Uterus (tissue), 4 donors: ENCODE measurements at places on chromosomes 4 and X.

DNA sequence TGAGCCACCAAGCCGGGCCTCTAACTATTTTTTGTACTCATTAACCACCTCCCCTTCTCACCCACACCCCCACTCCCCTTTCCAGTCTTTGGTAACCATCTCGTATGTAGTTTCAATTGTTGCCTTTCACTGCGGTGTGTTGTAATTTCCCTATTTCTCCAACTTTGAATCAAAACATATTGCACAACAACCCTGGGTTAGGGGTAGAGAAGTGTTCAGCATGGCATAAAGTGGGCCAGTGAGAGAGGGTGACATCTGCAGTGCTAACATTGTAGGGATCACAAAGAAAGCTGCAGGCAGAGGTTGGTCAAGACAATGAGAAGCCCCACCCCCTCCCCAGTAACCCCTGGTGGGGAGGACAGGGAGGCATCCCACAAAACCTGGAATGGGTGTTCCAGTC lies 92.7 kb downstream of the SPATA18 start:
- H3K4me1 ChIP-seq = no peaks in the 10 kb centered on the region
- no peak overlapping the region for H3K4me3 ChIP-seq
- DNase-seq = no peak
- no peak overlapping the region for H3K27ac ChIP-seq
- no peaks in the 10 kb centered on the region for H3K27me3 ChIP-seq

DNA sequence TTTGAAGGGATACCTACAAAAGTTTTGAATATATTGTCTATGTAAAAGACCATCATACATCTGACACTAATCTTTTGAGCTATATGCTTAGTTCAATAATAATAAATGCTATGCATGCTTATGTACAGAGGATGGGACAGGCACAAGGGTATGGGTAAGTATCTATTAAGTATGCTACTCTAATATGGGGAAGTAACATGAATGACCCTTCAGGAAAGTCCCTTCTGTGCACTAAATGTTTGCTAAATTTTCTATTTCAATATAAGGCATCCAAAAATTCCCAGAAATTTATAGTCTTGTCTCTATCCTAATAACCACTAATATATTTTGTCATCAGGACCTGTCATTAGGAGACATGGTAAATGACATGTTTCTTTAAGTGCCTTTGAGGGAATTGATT lies 19.0 kb downstream of the ATP8A1 start:
- H3K27ac ChIP-seq = no peak overlapping the region
- H3K4me1 ChIP-seq = no peaks in the 10 kb centered on the region
- H3K4me3 ChIP-seq = no peak overlapping the region
- no peaks in the 10 kb centered on the region for H3K36me3 ChIP-seq
- DNase-seq = no peak

DNA sequence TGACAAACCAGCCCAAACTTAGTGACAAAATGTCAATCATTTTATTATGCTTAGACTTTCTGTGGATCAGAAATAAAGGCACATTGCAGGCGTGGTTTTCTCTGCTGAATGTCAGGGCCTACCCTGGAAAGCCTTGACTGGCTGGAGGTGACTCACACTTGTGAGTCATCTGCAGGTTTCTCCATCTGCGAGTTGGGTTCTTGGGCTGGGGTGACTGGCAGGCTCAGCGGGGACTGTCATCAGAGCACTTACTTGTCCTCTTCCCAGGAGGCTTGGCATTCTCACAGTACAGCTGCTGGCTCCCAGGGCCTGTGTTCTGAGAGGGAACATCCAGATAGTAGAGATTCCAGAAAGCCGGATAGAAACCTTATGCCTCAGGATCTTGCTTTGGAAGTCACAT lies 153.8 kb upstream of the AGA start:
- no peak for DNase-seq
- H3K4me1 ChIP-seq = no peaks in the 10 kb centered on the region
- H3K27me3 ChIP-seq = no peaks in the 10 kb centered on the region
- H3K4me3 ChIP-seq = no peak overlapping the region
- no peaks in the 10 kb centered on the region for H3K36me3 ChIP-seq

- H3K4me3 ChIP-seq = no peak overlapping the region
- no peak overlapping the region for H3K27ac ChIP-seq
- H3K27me3 ChIP-seq = no peaks in the 10 kb centered on the region
- no peak for DNase-seq
- H3K36me3 ChIP-seq = no peaks in the 10 kb centered on the region
Observed at GRCh38 chrX:69398881-69399280, 105.2 kb upstream of the NALF2 start.

DNA sequence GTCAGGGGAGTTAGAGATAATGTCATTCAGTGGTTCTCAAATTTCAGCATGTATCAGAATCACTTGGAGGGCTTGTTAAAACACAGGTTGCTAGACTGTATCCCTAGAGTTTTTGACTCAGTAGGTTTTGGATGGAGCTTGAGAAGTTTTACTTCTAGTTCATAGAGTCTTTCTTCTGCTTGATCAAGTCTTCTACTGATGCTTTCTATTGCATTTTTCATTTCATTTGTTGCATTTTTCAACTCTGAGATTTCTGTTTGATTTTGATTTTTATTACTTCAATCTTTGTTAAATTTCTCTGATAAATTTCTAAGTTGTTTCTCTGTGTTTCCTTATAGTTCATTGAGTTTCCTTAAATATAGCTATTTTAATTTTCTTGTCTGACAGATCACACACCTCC lies 361.4 kb downstream of the RAPGEF2 start:
- no peak for DNase-seq
- H3K27ac ChIP-seq = no peak overlapping the region
- no peaks in the 10 kb centered on the region for H3K4me1 ChIP-seq
- no peaks in the 10 kb centered on the region for H3K36me3 ChIP-seq

DNA sequence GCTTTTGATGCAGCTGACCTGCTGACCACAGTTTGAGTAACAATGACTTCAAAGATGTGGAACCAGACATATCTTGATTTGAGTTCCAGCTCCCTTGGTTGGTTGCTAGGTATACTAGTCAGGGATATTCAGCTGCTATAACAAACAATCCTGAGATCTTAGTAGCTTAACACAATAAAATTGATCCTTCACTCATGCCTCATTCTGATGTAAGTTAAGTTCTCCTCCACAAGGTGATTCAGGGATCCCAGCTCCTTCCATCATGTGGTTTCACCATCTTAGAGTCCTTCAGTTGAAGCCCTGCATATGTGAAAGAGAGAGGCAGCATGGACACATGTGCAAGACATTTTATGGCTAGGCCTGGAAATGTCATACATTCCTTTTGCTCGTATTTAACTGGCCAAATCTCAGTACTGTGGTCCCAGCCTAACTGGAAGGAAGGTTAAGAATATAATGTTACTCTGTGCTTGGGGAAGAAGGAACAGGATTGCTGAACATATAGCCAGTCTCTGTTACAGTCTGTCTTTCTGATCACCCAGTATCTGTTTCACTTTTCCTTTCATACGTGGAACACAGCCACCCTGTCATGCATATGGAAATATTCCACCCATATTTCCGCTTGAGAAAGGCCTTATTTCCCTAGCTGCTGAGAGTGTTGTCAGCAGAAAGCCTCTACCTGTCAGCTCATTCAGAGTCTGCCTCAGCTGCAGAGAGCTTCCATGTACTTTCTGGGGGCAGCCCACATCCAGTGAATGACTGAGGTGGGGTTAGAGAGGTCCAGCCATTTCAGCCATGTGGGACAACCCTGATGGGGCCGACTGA lies 7.1 kb downstream of the SMIM9 start:
- H3K36me3 ChIP-seq = no peaks in the 10 kb centered on the region
- no peak overlapping the region for H3K4me3 ChIP-seq
- no peak overlapping the region for H3K27ac ChIP-seq

GRCh38 chr4:68864438-68865187 lies 48.8 kb downstream of the UGT2B10 start:
- no peaks in the 10 kb centered on the region for H3K36me3 ChIP-seq
- no peaks in the 10 kb centered on the region for H3K4me1 ChIP-seq
- no peaks in the 10 kb centered on the region for H3K27me3 ChIP-seq
- DNase-seq = no peak

DNA sequence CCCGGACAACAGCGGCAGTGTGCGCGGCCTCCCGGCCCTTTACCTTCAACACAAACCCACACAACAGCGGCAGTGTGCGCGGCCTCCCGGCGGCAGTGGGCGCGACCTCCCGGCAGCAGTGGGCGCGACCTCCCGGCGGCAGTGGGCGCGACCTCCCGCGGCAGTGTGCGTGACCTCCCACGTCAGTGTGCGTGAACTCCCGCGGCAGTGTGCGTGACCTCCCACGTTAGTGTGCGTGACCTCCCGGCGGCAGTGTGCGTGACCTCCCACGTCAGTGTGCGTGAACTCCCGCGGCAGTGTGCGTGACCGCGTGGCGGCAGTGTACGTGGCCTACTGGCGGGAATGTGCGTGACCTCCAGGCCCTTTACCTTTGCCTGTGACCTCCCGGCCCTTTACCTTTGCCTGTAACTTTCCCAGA lies 576.6 kb upstream of the FRG1 start:
- DNase-seq = no peak
- no peak overlapping the region for H3K4me3 ChIP-seq
- H3K4me1 ChIP-seq = no peaks in the 10 kb centered on the region
- no peak overlapping the region for H3K27ac ChIP-seq
- H3K27me3 ChIP-seq = no peaks in the 10 kb centered on the region
- H3K36me3 ChIP-seq = no peaks in the 10 kb centered on the region

- no peaks in the 10 kb centered on the region for H3K36me3 ChIP-seq
- no peaks in the 10 kb centered on the region for H3K27me3 ChIP-seq
Observed at GRCh38 chrX:13689741-13690211, 848 bp downstream of the RAB9A start.

DNA sequence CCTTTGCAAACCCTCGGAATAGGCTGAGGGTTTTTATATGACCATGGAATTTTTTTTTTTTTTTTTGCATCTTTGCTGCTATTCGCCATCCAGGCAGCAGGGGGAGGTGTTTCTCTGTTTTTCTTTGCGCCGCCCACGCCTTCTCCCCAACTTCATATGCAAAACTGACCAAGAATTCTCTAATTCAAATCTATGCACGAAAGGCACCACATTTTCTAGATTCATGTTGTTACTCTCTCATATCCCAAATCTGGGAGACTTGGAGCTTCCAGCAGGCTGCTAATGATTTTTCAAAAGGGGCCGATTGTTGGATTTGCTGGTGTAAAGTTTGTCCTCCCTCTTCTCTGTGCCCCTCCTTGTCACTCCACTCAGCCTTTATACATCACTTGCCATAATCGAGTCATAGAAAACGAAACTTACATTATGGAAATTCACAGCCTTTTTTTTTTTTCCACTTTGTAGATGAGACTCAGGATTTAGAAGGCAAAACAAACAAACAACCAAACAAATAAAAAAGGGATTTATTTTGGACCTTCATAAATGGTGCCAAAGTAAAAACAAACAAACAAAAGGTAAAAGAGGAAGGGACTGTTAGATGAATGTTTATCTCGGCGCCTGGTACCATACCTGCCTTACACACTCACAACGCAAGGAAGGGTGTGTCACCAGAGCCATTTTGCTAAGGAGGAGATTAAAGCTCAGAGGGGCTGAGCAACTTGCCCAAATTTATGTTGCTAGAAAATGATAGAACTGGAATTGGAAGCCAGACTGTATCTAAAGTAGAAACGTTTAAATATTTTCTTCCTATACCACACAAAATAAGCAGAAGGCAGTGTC lies 29.3 kb upstream of the BOD1L1 start:
- H3K27me3 ChIP-seq = no peaks in the 10 kb centered on the region
- no peak overlapping the region for H3K27ac ChIP-seq
- H3K4me3 ChIP-seq = no peak overlapping the region
- H3K36me3 ChIP-seq = no peaks in the 10 kb centered on the region

DNA sequence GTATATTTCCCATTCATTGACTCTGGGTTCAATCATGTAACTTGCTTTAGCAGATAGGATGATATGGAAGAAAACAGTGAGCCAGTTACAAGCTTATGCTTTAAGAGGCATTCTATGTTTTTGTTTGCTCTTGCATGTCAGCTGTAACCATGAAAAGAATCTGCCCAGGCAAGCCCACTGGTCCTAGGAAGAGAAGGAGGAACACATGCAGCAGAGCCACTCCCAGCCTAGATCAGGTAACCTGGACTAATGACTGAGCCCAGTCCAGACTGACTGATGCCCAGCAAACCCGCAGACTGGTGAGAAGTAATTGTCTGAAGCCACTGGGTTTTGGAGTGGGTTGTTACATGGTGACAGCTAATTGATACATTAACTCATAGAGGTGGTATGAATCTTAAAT lies 167.9 kb downstream of the COL4A6 start:
- no peaks in the 10 kb centered on the region for H3K27me3 ChIP-seq
- peak overlapping the region; percentile 74 for H3K27ac ChIP-seq
- no peaks in the 10 kb centered on the region for H3K4me1 ChIP-seq
- DNase-seq = no peak

- H3K27me3 ChIP-seq = no peaks in the 10 kb centered on the region
- no peak overlapping the region for H3K4me3 ChIP-seq
- no peak overlapping the region for H3K27ac ChIP-seq
- H3K4me1 ChIP-seq = no peaks in the 10 kb centered on the region
- no peak for DNase-seq
Observed at GRCh38 chr4:143986180-143986579, 33.0 kb downstream of the GYPB start.

DNA sequence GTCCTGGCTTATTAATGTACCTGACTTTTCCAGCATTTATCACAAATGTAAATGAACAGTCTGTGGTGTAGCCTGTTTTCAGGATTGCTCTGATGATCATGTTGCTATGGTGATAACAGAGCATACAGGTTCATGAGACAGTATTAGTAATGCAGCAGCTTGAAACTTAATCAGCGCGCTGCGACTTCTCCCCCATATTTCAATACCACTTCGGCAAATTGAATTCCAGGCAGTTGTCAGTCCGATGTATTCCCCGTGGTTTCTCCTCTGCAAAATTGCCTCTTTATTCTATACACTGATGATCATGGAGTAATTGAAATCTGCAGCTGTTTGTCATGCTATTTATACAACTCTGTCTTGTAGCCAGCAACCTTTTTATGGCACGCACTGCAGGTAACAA lies 239.3 kb downstream of the C4orf33 start:
- no peak for DNase-seq
- H3K4me1 ChIP-seq = no peaks in the 10 kb centered on the region
- H3K4me3 ChIP-seq = no peak overlapping the region
- H3K27ac ChIP-seq = no peak overlapping the region
- no peaks in the 10 kb centered on the region for H3K27me3 ChIP-seq

DNA sequence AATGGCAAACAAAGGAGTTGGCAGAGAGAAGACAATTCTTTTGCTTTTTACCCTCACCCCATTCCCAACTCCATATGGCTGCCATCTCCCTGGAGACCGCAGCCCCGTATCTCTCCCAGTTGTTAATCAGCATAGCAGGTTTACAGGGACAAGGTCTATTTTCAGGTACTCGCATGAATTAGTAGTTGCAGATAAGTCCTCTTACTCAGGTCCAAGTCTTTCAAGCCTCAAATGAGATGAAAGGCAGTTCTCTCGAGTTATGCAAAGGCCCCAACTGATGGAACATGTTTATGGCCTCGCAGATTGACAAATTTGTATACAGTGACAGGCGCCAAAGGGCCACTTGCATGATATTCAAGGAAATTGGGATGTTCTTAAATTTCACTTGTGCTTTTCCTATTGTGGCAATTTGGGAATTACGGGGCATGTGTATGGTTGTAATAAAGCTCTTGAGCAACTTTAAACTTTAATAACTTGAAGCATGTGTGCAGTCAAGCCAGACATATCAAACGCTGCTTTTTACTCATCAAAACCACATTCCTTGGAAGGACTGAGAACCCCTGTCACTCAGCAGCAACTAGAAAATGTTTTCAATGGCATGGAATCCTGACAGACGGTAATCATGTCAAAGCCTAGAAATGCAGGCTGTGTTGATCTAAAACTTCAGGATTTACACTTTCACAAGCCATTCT lies 45.1 kb downstream of the KDR start:
- no peak overlapping the region for H3K27ac ChIP-seq
- H3K4me1 ChIP-seq = no peaks in the 10 kb centered on the region
- H3K36me3 ChIP-seq = no peaks in the 10 kb centered on the region
- no peaks in the 10 kb centered on the region for H3K27me3 ChIP-seq
- no peak for DNase-seq
- H3K4me3 ChIP-seq = no peak overlapping the region
